ENCODE measurements at places on chromosomes 16 and 17.

DNA sequence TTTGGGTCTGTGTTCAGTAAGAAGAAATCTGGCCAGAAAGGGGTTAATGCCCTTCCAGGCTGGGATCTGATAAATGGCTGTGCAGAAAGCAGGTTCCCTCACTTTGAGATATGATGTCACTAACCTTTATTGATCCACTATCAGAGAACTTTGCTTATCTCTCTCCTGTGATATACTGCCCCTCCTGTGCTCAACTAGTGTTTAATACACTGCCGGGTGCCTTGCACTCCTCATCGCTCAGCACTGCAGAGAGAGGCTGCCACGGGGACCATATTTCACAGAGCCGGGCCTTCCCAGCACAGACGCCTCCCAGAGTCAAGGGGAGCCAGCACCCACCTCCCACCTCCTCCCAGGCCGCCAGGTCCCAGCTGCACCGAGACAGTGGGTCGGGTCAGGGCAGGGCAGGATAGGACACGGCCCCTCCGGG is 20.2 kb downstream of the ZFHX3 start:
- no peak for DNase-seq

DNA sequence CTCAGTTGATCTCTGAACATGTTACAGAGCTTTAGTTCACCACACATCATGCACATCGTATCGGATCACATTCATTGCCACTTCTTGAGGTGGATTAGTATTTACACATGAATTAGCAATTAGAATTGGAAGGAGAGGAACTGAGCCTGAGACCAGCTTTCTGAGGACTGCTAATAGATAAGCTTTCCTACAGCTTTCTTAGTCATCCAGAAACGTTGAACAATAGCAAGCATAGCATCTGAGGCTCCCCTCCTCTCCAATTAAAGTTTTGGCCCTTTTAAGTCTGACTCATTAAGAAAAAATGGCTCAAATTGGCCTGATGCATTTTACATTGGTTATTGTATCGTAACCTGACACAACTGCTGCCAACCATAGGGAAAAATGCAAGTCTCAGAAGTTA is 1130.4 kb downstream of the CDH8 start:
- no peak for DNase-seq

DNA sequence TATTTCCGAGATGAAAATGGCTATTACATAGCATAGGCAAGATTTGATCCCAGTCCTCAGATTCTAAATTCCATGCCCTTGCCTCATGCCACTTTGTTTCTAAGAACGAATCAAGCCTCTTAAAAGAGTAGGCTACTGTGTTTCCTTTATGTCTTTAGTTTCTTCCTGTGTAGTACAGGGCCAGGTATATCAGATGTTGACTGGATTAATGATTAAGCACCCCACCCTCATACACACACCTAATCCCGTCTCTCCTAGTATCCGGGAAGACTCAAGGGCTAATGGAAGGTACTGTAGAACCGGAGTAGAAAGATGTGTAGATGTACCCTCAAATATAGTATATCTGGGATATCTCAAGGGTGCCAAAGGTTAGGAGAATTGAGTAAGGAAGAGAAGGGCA is 6.7 kb downstream of the TOM1L1 start:
- no peak for DNase-seq

GRCh38 chr16:81637336-81638235 is 141.5 kb upstream of the PLCG2 start:
- no peak for DNase-seq

DNA sequence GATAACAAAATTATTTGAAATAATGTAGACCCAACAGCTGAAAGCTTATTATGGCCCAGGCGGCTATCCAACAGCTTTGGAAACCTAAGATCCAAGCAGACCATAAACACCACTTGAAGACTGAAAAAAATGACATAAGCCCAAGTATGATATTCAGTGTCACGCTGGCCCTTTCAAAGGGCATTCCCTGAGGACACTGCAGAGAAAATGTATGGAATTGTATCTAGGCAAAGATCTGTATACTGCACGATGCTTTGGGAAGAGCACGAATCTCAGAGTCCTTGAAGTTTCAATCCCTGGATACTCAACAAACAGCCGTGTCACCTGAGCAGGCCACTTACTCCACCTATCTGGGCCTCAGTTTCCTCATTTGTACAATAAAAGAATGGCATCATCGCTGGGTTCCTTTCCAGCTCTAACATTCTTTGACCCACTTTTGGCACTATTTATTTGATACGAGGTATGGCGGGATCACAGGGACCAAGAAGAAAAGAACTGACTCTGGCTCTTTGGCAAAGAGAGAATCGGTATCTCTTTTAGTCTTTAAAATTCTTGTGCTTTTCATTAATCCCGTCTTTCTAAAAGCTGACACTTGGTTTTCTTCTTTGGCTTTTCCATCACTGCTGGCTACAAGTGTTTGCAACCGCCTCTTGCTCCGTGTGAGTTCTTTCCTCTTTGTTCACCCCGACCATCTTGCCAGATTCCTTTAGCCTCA is 1.2 kb downstream of the STAT5B start:
- no peak for DNase-seq

DNA sequence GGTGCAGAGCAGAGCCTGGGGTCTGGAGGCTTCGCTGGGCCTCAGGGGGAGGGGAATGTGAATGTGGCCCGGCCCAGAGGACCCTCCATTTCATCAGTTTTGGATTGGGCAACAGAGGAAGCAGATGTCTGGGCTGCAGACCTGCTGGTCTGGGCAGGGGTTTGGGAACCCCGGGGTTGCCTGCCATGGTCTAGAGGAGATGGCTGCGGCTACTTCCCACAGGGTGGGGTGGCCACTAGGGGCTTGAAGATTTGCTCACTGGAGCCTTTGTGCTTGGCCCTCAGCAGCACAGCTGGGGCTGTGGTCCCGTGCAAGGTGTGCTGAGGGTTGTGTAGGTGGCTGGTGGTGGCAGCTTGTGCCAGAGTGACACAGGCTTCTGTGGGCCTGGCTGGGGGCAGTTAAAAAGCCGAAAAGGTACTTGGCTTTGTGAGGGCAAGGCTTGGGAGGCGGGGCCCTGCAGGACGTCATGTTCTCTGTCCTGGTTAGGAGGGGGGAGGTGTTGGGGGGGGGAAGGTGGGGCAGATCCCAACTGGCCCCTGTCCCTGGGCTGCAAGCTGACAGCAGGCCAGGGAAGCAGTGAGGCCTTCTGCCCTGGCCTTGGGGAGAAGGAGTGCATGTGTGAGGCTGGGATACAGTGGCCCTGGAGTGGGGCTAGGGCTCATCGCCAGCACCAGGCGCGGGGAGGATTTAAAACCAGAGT is 98.0 kb downstream of the KPNA2 start:
- peak; percentile 64 for DNase-seq

DNA sequence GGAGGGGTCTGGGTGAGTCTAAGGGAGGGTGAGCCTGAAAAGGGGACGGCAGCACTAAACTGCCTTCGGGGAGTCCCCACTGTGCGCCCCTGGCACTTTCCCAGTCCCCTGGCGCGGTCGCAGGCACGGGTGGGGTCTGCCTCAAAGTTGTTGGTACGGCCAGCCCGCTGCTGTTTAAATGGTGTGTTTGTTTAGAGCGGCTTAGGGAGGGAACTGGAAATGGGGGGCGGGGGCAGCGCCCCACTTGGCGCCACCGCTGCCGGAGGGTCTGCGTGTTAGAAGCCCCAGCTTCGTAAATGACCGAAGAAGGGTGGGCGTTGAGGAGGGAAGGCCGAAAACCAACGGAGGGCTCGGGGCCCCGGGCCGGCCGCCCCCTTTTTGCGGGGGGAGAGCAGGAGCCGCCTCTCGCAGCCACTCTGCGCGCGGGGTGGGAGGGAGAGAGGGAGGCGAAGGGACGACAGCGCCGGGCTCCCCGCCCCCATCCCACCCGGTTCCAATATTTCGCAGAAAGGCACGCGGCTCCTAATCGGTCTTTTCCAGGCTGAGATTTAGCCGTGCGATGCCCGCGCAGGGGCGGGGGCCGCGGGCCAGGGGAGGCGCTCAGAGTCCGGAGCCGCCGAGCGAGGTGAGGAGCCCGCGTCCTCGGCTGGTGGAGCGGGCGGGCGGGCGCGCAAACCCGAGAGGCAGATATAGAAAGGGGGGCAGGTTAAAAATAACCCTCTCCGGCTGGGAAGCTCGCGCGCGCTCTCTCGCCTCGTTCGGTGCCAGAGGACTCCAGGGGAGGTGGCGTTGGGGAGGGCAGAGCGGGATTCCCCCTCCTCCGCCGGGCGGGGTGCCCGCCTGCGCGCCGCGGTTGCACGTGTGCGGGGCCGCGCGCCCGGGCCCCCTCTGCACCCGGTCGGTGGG is 54.9 kb downstream of the SREBF1 start:
- DNase-seq: peak; percentile 92

DNA sequence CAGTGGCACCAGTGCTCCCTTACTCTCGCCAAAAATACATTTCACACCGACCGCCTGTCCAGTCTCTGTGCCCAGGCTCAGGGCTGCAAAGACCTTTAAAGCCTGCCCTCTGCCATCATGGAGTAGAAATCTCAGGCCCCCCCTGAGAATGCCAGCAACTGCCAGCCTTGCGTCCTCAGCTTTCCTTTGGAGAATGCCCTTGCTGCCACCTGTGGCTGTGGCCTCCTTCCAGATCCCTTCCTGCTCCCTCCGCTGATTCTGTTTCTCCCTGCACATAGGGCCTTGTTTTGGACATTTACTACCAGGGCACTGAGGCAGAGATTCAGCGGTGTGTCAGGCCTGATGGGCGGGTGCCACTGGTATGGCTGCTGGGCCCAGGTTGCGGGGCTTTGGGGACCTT is 13.2 kb downstream of the FCSK start:
- no peak for DNase-seq

GRCh38 chr16:88613293-88613692 is 25.1 kb upstream of the IL17C start:
- DNase-seq: no peak

GRCh38 chr17:35963663-35964062 is 17.6 kb downstream of the CCL16 start:
- DNase-seq: no peak

DNA sequence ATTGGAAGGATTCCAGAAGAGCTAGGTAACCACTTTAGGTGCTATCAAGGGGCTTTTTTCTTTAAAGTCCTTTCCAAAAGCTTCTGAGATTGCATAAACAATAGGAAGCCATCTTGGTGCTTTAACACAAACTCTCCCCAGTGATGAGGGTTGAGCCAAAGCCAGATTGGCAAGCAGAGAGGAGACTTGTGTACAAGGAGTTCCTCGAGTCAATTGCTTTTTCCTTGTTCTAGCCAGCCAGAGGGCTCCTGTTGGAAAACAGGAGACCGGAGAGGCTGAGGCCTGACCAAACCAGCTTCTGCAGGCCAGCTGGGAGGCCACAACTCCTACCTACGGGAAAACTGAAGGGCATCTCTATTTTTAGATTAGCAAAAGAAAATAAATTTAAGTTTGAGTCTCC is 46.5 kb downstream of the MAPT start:
- peak; percentile 44 for DNase-seq

DNA sequence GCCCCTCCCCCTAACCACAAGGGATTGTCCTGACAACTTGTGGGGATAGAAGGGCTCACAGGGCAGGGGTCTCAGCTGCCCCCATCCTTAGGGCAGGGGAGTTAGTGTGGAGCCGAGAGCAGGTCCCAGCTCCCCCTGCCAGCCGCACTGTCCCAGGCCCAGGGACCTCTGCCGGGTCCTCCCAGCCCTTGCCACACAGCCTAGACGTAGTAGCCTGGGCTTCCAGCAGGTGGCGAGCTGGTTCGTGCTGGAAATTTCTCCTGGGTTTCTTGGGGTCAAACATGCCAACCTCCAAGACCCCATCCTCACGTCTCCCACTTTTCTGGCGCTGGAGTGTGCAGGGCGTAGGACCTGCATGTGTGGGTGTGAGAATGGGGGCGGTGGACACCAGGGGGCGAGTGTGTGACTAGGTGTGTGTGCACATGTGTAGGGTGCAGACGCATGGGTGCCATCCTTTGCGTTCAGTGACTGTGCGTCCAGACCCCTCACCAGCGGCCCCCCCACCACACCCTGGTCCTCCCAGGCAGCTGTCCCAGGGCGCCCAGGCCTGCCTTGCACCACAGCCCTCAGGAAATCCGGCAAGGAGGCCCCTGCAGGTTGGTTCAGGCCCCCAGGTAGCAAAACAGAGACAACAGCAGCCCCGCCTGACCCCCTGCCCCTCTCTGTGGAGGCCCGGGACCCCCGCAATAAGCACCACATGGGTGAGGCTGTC is 29.5 kb downstream of the SBK1 start:
- no peak for DNase-seq

DNA sequence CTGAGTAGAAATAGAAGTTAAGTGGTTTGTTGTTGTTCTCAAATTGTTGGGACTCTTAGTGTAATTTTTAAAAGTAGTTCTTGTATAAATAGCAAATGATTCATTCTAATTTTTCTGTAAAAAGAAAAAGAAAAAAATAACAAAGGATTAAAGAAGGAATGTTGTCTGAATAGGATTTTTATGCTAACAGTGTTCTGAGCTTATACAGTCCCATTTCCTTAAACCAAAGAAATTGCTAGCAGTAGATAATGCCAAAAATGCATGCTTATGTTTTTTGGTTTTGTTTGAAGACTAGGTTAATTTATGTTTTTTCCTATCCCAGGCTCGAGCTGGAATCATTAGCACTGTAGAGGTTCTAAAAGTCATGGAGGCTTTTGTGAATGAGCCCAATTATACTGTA is 44.7 kb upstream of the KPNB1 start:
- DNase-seq: no peak

GRCh38 chr17:61161615-61162134 is 238.0 kb upstream of the TBX2 start:
- DNase-seq: no peak

DNA sequence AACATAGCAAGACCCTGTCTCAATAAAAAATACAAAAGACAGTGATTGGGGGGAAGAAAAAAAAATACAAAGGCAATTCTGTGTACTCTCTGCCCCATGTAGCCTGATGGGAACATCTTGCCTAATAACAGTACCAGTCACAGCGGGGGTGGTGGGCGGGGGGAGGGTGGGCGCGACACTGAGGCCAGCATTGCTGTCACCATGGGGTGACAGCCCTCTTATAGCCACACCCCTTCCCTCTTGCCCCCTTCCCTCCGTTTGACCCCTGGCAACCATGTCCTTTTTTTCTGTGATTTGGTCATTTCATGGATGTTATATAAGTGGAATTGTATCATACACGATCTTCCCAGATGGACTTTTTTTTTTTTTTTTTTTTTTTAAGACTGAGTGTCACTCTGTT is 80.9 kb downstream of the DNAH17 start:
- DNase-seq: no peak

DNA sequence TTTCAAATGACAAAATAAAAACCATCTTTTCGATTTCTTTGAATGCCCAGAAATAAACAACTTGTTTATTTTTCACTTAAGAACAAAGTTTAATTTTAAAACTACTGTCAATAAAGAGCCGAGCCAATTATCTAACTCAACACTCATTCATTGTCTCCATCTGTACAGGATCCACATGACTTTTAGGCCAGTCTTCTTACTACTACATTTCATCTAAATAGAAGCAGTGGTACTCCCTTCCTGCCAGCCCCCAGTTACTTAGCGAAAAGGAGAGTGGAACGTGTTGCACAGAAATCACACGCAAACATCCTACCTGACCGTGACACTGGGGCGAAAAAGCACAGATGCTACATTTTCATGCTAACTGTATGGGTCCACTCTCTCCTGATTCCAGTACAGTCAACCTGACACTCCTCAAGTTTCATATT is 1.2 kb downstream of the GNA13 start:
- no peak for DNase-seq
